Fibroblast of mammary gland (primary cell): ENCODE measurements at places on chromosomes 7 and 10.

- no peak for DNase-seq
These were observed 44.4 kb upstream of the AGBL3 start for GRCh38 chr7:134941952-134942351.

GRCh38 chr7:158407581-158408317 is 179.9 kb downstream of the PTPRN2 start:
- DNase-seq = peak; percentile 40

GRCh38 chr10:86400705-86401587 is 34.4 kb upstream of the GRID1 start:
- no peak for DNase-seq

DNA sequence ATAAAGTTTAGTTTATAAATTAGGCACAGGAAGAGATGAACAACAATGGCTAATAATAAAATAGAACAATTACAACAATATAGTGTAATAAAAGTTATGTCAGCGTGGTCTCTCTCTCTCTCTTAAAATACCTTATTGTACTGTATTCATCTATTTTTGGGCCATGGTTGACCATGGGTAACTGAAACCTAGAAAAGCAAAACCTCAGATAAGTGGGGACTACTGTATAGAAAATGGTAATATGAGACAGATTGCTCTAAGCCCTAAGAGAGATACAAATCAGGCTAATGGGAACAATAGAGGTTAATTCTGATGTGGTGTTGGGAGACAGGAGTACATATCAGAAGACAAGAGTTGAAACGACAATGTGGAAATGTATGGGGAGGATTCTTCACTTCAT is 86.2 kb downstream of the ZNF365 start:
- DNase-seq = no peak

DNA sequence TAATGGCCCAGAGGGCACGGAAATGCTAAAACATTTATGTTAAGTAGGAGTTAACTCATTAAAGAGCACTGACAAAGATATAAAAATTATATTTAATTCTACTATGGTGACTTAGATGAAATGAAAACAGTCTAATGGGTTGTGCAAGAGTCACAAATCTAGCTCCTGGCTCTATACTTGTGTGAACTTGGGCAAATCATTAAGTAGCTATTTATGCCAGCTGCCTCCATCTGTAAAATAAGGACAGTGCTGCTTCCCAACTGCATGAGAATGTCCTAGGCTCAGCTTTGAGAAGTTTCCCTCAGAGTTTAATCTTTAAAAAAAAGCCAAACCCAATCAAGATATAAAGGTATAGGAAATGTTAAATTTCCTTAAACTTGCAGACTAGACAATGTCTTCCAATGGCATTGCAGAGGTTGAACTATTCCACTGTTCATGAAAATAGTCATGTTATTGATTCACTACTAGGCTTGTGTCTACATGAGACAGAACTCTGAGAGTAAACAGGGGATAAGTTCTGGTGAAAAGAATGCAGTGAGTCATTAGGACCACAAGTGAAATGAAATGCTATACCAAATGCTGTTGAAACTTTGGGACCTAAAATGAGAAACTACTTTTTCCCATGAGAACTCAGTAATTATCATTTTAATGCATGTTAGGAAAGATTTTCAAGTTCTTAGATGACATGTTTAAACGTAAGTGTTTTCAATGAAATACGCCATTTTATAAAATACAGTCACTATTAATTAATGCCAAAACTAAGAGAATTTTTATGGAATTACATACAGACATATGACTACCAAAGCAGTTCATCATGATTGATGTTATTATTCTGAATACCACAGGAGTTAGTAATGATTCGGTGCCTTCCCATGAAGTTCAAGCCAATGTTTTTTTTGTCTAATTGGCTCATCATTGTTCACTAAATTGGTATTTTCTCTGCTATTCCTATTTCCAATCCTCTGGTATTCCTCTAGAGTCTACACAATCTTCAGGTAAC is 84.2 kb downstream of the CDK6 start:
- DNase-seq = peak; percentile 98

DNA sequence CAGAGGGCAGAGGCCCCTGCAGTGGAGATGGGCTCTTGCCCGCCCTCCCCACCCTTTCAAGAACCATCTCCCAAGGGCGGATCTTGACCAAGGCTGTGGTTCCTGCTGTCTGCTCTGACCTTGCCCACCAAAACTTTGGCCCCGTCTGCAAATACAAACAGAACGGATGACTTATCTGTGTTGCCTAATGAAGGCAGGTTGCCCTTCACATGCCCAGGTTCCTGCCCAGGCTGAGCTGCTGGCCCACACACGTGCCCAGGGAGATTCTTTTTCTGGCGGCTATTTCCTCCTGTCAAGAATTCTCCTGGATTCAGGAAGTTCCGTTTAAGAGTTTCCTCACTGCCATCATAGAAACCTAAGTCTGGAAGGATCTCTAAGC is 78.3 kb downstream of the PROSER2 start:
- no peak for DNase-seq

- DNase-seq = peak; percentile 92
These were observed 176.3 kb upstream of the ZNF32 start for GRCh38 chr10:43824934-43825333.

GRCh38 chr10:69453795-69454194 is 2.5 kb downstream of the TSPAN15 start:
- DNase-seq = no peak

- DNase-seq = no peak
These were observed 45.7 kb downstream of the IMMP2L start for GRCh38 chr7:111516612-111517011.

- peak; percentile 36 for DNase-seq
These were observed 30.9 kb upstream of the ITGB8 start for GRCh38 chr7:20299647-20300312.

DNA sequence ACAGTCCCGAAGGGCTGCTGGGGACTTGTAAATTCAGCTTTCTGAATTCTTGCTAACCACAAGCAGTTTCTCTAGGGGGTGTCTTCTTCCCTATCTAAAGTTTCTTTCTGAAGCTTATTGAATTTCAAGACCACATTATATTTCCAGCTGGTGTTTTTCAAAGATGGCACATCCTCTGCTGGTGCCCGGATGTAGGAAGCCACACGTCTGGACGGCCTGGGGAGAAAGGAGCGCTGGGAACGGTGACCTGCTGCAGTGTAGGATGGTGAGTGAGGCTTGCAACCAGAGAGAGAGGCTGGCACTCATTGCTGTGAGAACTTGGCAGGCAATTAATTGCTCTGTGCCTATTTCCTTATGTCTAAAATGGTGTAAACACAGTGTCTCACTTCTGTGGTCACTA is 776.4 kb downstream of the TYW1 start:
- DNase-seq = no peak

GRCh38 chr7:3146571-3147226 is 103.0 kb upstream of the CARD11 start:
- DNase-seq = no peak

DNA sequence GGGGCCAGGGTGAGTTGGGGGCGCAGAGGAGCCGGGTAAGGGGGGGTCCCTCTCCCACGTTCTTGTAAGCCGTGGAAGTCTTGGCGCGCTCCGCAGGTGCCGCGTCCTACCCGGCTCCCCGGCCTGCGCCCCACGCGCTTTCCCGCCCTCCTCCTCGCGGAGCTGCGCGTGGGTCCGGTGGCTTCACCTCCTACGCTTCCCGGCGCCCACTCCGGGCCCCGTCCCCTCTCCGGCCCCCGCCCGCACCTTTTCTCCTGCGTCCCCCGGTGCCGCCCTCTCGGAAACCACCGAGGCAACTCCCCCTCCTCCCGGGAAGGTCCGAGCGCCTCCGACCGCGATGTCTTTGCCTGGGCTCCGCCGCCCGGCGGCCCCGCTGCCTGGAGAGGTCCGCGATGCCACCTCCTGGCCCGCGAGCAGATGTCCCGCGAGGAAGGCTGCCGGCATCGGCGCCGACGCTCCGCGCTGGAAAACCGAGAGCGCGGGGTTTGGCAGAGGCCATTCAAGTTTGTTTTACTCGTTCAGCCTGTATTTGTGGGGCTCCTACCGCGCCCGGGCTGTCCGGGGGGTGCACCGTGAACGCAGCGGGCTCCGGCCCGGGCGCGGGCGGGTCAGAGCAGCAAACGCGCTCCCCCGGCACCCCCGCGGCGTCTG is 2.4 kb upstream of the NKX6-2 start:
- DNase-seq = peak; percentile 21

- DNase-seq = no peak
These were observed 27.4 kb downstream of the THSD7A start for GRCh38 chr7:11804621-11805020.

GRCh38 chr10:18400201-18400905 is 251.0 kb downstream of the NSUN6 start:
- DNase-seq = no peak

GRCh38 chr7:2325162-2325561 is 10.9 kb upstream of the SNX8 start:
- DNase-seq = no peak

DNA sequence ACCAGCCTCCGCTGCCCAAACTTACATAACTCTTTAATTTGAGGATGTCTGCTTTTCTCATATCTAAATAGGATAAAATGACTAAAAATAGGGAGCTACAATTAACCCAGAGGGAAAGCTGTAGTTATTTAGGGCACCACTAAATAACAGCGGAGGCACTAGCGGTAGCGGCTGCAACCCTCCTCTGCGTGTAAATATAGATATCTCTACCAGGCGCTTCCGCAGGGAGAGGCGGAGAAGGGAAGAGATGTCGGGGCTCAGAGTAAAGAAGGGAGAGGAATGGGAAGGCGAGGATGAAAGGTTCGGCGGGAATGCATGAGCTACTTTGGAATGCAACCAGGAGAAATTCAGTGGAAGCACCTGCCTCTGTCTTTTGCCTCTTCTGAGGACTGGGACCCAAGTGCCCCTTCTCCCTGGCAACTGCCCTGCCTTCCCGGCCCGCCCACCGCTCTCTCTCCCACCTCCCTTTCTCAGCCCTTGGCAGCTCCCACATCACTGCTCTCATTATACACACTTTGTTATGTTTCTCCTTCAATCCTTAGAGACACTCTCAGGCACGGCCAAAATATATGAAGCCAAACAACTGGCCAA is 698.3 kb downstream of the PARD3 start:
- no peak for DNase-seq

- no peak for DNase-seq
These were observed 176.3 kb downstream of the CREB5 start for GRCh38 chr7:28588602-28589001.

GRCh38 chr10:43809211-43809930 is 160.7 kb upstream of the ZNF32 start:
- DNase-seq = peak; percentile 95

DNA sequence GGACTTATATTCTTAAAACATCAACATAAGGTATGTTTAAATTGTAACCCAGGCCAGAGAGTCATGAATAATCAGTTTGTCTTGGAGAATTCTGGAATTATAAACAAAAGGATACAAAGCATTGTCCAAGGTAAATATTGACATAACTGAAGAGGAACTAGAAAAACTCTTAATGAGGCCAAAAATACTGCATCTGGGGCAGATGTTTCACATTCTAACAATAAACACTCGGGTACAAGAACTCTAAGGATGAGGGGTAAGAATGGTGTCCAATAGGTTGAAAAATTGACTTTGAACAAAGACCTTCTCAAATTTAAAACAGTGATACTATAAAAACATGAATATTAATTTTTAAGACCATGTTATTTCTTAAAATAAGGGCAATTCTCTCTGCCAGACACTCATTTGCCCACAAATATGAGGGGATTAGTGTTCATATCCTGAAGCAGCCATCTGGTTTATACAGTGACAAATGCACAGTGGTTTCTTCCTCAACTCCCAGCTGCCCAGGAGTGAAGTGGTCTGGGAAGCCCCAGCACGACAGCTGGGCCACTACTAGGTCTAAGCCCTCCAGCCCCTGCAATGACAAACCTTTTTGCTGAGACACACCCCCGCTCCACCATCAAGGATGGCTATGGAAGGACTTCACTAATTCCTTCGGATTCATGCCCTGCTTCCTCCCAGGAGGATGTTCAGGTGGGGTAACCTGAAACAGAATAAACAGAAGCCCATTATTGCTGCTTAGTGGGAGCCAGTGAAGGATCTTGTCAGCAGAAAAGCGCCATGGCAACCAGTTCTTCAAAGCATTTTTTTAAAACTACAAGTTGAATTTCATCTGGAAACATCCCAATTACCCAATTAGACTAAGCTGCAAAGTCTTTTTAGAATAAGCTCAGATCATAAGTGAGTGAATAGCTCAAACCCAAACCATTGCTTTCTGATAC is 107.5 kb upstream of the ARID5B start:
- DNase-seq = peak; percentile 65

DNA sequence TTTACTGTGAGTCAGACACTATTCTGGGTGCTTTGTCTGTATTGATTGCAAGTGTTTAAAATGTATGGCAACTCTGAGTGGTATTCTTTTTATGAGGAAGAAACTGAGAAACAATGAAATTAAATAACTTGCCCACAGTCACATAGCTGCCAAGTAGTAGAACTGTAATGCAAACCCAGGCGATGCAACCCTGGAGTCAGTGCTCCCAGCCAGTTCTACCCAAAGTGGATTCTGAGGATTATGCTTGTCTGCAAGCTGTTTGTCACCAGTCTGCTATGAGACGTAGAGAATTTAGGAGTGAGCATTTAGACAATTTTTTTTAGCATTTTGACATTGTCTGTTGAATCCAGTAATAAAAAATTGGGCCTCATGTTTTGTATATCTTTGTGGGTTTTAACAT is 306.0 kb upstream of the LRGUK start:
- DNase-seq = no peak

DNA sequence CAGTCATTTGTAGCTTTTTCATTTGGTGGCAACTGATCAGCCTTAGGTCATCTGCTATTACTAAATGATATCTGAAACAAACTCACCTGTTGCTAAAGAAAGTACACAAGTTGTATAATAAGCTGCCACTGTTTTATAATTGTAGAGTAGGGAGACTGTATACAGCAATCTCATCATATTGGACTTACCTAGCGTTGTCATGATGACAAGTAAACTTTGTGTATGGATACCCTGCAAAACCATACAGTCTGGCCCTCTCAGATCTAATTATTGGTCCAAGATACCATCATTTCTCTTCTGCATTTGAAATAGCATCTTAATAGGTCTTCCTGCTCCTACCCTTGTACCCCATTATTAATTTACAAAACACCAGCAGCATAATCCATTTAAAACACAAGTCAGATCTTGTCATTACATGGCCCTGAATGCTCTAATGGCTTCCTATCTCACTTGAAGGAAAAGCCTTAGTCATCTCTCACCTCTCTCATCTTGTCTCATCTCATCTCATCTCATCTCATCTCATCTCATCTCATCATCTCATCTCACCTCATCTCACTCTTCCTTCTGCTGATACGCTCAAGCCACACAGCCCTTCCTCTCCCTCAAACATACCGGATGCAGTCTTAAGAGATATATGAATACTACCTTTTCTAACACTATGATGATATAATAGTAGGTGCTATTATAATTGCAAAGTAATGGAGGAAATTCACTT is 540.6 kb downstream of the MDFIC start:
- no peak for DNase-seq
